CD4-positive, alpha-beta T cell treated with Interleukin-4 for 4 hours (primary cell): ENCODE measurements at places on chromosomes 13 and 19.

- DNase-seq: no peak
Measured at GRCh38 chr13:61965756-61966155, 550.1 kb upstream of the PCDH20 start.

DNA sequence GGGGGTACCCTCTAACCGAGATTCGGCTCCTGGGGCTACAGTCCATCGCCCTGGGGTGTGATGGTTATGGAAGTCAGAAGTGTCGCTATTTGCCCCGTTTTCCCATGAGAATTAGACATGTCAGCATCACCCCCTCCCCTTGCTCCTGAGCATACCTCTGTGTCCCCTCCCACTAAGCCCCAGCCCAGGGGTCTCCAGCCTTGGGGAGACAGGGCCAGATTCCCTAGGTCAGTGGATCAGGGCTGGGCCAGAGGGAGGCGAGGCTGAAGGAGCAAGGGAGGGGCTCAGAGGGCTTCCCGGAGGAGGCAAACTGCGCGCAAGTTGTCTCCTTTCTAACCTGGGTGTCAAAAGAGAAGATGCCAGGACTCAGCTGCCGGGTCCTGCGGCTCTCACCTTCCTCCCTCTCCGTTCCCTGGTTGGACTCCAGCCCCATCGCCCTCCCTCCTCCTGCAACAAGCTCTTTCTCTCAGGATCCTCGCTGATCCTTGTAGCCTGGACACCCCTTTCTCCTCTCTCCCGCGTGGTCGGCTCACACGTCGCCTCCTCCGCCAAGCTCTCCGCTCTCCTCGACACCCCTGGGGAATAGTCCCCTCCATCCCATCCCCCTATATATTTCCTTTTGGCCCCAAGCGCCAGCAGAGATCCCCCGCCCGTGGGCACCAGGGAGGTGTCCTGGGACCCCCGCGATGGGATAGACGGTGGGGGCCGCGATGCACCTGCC is 459 bp upstream of the TMEM59L start:
- no peak for DNase-seq

GRCh38 chr13:39038569-39039030 is 344 bp downstream of the NHLRC3 start:
- peak; percentile 50 for DNase-seq

DNA sequence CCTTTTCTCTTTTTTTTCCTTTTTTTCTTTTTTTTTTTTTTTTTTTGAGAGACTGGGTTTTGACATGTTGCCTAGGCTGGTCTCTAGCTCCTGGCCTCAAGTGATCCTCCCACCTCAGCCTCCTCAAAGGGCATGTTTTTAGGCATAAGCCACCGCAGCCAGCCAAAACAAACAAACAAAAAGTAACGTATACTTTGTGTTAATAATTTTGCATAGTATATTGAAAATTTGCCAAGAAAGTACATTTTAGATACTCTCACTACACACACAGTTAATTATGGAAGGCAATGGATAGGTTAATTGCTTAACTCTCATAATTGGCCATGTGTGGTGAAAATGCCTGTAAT is 1.6 kb upstream of the RAB11B start:
- DNase-seq: no peak
